ENCODE measurements at places on chromosomes 3 and 15. TPM values are rescaled to one million over a fixed set of nuclear protein-coding genes. Genes with fewer than 3 reads are reported as not detected.

- DNase-seq, result no peak
Measured at GRCh38 chr3:185717627-185718402, 107.0 kb downstream of the IGF2BP2 start.

GRCh38 chr3:94121161-94121560, 58.3 kb downstream of the NSUN3 start:
- no peak for DNase-seq

MCTP2 gene
- total RNA-seq, result 64.8 TPM

DNA sequence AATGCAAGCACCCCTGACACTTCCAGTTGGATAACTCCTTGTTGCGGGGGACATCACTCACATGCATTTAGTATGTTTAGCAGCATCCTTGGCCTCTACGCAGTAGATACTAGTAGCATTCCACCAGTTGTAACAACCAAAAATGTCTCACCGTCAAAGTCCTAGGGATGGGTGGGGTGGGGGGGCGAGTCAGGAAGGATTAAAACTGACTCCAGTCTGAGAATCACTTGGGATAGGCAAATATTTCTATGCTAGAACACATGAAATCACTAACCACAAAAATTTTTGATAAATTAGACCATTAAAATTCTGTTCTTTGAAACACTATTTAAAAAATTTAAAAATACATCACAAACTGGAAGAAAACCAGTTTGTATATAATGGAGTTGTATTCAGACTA, 18.0 kb downstream of the ICE2 start:
- DNase-seq, result no peak

DNA sequence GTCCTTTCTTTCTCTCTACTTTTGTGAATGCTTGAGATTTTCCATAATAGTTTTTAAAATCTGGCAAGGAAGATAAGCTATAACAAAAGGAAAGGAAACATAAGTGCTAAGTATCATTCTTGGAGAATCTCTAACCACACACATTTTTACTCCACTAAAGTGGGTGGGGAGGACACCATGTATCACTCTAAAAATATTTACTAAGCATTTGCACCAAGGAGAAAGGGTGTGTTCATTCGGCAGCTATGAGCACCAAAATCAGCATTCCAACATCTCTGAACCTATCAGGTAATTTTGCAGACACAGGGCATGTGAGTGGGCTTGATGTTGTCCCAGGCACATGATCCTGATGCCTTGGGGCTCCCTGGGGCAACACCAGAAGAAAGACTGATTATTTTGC, 5.5 kb downstream of the B4GALT4 start:
- DNase-seq, result no peak

CDCP1 gene
- not detected for total RNA-seq

- DNase-seq, result no peak
Measured at GRCh38 chr3:17444865-17445264, 297.6 kb downstream of the TBC1D5 start.

DNA sequence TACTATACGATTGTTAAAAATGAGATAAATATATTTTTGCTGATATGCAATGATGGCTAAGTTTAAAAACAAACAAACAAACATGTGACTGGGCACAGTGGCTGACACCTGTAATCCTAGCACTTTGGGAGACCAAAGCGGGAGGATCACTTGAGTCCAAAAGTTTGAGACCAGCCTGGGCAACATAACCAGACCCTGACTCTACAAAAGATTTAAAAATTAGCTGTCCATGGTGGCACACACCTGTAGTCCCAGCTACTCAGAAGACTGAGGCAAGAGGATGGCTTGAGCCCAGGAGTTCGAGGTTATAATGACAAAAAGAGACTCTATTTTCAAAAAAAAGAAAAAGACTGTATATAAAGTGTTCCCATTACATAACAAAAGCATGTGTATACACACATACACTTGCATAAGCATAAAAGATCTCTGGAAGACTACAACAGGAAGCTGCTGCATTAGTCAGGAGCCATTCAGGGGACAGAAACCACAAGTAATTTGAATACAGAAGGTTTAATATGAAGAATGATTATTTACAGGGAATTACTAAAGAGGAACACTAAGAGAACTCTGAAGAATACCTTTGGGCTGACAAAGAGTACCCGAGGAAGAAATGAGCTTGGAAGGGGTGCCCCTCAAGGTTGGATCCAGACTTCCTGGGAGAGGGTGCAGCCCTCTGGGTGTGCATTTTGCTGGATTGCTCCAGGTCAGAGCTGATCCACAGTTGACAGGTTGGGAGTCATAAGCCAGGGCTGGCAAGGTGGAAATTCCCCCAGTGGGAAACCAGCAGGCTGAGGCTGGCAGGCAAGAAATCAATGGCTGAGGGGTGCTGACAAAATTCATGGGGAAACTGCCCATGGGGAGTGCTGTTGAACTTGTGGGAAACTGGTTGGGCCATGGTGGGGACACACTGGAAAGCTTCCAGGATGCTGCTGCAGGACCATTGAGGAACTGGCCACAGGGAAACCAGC, 9.3 kb upstream of the TM4SF18 start:
- no peak for DNase-seq
